ENCODE measurements at places on chromosomes 5 and 9. TPM values are rescaled to one million over a fixed set of nuclear protein-coding genes. Genes with fewer than 3 reads are reported as not detected.

DNA sequence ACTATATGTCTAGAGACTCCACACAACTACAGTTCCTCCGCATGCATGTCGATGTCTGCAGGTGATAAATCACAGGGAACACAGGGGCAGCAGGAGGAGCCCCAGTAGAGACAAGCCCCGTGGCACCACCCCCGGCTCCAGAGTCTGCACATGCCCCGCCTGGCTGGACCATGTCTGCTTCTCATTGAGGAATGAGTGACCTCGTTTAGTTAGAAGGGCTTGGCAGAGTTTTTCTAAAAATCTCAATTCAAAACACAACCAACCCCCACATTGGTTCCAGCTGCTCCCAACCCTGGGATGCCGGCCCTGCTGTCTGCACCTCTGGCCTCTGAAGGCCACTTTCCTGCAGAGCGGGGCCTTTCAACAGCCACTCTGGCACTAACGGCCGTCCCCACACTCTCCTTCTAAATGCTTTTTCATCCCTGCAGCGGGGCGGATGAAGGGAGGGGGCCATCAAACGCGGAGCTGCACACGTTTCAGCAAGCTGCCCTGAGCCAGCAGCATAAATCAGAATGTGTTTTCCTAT, 106.3 kb downstream of the ROR2 start:
- DNase-seq = no peak

Gene FOXD4L6
- not detected for total RNA-seq

DNA sequence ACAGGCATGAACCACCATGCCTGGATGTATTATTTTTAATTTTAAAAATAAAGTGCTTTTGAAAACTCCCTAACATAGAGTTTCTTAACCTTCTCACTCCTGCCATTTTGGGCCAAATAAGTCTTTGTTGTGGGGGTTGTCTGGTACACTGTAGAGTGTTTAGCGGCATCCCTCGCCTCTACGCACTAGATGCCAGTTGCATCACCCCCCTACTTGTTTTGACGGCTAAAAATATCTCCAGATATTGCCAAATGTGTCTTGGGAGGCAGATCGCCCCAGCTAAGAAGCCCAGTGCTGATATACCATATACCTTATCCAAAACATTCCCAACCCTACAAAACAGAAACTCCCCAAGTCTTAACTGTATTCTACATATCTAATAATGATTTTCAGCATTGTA, 54.6 kb downstream of the SCAI start:
- no peak for DNase-seq

DNA sequence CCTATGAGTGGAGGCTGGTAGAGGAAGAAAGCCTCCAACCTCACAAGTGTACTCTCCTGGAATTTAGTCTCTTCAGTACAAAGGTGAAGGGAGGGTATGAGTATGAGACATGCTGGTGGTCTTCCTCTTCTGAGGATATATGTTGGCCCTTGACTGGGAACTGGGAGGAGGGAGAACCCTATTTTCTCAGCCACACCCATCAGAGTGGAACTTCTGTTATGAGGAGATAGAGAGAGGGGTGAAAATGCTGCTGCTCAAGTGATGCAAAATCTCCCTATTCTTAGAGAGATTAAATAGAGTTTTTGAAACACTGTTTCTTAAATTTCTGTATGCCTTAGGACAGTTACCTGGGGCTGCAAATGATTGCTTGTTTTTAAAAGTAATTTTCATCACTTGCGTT, 203.4 kb upstream of the PRR16 start:
- DNase-seq = no peak

Gene CDHR2
- not detected for total RNA-seq
